ENCODE measurements at places on chromosomes 5 and 9.

DNA sequence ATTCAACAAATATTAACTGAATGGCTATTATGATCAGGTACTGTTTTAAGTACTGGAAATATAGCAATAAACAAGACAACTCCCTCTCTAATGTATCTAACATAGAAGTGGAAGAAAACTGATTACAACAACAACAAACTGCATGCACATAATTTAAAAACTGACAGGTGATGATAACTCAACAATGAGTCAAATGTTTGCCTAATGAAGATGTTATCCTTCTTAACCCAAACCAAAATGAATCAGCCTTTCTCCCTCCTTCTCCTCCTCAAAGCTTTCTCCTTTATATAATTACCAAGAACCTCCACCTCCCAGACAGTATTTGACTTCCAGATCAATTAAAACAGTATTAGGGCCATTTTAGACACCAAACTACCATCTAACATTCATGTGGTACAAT is 49.3 kb downstream of the RICTOR start:
- DNase-seq: no peak

DNA sequence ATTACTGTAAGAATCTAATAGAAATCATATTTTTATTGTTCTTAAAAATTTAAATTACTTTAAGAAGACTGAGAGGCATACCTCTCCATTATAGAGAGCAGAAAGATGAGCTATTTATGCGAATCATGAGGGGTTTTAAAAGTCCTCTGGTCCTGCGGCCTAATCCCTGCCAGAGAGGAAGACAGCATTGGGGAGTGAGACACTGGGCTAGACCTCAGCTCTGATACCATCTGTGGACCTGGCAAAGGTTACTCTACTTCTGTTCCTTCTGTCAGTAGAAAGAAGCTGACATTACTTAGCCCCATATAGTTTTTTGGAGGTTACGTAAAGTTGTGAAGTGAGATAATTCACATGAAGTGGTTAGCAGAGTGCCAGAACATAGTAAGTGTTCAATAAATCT is 103.6 kb downstream of the CCDC192 start:
- no peak for DNase-seq

DNA sequence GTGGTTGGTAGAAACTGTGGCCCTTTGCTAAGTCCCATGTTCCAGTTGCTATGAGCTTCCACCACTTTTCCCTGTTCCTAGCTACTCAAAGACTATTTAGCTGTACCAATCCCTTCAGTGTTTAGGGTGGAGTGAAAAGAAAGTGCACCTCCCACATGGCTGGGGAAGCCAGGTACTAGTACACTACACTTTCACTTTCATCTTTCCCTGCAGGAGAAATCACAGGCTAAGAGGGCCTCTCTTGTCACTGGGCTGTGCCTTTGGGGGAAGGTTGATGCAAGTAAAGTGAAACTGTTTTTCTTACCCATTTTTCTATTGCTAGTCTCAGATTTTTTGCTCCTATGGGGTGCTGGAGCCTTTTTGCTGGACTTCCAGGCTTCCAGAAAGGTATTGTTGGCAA is 33.5 kb upstream of the CKS2 start:
- DNase-seq: no peak

DNA sequence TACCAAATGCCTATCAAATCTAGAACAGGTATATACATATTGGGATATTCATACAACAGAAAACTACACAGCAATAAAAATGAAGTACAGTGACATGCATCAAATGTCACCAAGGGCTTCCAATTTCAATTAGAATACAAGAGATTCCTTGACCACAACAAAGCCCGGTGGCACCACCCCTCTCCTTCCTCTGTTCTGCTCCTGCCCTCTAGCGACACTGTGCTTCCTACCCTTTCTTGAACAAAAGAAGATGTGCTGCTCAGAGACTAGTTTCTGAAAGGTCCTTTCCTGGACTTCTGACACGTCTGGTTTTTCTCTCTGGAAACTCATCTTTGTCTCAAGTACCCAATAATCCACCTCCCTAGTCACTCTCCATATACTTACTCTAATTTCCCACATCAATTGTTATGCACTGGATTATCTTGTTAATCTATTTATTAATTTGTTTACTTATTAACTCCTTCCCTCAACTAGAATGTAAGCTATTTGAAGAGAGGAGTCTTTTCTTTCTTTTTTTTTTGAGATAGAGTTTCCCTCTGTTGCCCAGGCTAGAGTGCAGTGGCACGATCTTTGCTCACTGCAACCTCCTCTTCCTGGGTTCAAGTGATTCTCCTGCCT is 70.4 kb upstream of the CTSV start:
- DNase-seq: no peak

DNA sequence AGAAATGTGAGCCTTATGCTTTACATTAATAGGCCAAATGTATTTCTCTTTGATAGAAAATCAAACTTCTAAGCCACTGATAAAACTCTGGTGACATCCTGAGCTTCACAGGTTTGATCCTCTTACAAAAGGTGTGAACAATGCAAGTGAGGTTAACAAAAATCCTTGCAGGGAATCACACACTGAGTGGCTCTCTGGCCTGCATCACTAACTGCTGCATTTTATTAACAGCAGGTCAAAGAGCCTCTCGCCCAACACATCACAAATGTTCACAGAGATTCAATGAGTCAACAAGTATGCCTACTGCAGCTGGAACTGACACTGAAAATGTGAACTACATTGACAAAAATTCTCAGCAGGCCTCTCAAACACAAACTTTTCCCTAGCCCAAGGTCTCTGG is 122.3 kb downstream of the SEMA5A start:
- DNase-seq: peak; percentile 23

DNA sequence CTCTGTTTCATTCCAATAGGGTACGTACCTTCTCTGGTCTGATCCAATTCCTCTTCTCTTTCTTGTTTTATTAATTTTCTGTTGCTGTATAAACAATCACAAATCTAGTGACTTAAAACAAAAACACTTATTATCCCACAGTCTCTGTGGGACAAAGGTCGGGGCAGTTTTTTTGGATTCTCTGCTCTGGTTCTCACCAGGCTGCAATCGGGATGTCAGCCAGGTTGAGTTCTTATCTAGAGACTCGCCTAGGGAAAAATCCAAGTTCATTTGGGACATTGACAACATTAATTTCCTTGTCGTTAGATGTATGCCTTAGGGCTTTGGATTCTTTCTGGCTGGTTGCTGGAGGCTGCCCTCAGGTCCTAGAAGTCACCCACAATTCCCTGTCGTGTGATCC is 430.5 kb upstream of the RORB start:
- no peak for DNase-seq

GRCh38 chr5:180795771-180796313 is 6.8 kb downstream of the MGAT1 start:
- no peak for DNase-seq

GRCh38 chr5:134101686-134102439 is 12.6 kb upstream of the TCF7 start:
- no peak for DNase-seq

GRCh38 chr9:95511616-95511931 is 5.2 kb downstream of the PTCH1 start:
- DNase-seq: no peak

DNA sequence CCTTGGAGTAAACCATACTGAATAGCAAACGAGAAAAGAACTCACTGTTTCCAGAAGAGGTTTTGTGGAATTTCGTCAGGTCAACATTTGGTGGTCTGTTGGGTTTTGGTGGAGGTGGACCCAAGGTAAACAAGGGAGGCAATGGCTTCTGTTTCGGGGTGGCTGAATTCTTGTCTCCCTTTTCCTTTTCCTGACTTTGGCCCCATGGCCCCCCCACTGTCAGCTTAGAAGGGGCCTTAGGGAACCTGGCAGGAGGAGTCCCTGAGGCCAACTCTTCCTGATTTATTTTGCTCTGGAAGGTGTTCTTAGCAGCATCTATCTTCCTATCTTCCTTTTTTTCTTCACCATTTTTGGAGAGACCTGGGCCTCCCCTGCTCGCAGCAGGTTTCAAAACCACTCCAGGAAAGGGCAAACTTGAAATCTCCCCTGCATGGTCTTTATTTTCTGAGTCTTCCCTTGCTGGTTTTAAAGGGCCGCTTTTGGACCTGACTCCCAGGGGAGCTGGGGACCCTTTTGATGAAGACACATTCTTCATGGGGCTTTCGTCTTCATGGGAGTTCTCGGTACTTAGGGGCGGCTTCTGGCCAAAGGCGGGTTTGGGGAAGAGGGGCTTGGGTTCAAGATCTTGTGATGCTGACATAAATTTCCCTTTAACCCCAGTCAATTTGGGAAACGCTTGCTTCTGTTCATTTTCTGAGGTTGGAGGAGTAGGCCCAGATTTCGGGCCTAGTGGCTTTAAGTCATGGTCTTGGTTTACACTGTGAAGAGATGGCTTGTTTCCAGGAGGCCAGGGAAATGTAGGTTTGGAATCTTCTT is 17.4 kb downstream of the FYB1 start:
- DNase-seq: no peak

DNA sequence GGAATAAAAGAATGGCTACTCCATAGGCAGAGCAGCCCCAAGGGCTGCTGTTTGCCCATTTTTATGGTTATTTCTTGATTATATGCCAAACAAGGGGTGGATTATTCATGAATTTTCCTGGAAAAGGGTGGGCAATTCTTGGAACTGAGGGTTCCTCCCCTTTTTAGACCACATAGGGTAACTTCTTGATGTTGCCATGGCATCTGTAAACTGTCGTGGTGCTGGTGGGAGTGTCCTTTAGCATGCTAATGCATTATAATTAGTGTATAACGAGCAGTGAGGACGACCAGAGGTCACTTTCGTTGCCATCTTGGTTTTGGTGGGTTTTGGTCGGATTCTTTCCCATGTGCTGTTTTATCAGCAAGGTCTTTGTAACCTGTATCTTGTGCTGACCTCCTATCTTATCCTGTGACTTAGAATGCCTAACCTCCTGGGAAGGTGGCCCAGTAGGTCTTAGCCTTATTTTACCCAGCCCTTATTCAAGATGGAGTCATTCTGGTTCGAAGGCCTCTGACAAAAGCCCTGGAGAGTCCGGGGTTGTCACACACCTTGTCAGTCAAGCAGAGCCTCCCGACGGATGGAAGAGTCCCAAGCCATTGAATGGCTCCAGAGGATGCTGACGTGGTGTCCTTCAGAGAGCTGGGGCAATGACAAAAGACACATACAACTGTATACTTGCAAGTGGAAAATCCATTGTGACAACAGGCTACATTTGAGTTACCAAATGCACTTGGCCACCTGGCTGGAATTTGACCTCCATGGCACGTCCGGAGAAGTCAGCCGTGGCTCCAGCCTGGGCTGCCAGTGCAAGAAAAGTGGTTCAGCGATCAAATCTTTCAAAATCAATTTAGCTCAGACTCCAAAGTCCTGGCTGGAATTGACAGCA is 67.1 kb upstream of the CLINT1 start:
- DNase-seq: no peak

DNA sequence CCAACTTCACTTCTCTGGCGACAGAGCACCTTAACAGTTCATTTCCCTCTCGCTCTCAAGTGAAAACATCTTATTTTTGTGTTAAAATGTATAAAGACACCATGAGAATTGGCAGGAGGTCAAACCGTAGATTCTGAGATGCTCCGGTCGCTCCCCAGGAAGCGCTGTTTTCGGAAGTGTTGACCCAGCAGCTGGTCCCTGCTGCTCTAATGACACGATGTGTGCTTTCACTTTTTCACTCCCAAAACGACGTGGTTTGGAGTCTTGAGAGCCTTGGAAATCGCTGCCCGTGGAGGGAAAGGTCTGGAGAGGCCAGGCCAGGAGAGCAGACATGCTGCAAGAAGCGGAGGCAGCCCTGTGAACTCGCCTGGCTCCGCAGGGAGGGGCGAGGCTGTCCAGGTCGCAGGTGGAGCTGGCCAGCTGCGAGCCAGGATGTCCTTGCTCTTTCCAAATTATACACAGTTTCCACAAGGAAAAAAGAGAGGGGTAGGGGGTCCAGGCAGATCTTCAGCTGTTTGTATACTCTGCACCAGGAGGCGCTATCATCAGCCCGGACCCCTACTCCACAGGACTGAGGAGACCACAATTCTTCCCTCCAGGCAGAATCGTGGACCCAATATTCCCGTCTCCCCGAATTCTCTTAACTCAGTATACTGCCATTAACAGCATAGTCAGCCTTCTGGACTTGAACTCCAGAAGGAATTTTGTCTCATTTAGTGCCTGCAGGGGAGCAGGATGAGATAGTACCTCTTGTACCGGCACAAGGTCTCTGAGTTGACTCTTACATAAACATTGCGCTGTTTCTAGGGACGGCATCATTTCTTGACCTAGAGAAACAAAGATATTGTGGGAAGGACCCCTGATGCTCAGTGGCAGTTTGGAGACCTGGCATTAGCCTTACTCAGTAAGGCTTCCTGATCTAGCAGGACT is 248.6 kb upstream of the ANKRD55 start:
- no peak for DNase-seq

GRCh38 chr9:130137641-130138081 is 34.5 kb upstream of the NCS1 start:
- no peak for DNase-seq

DNA sequence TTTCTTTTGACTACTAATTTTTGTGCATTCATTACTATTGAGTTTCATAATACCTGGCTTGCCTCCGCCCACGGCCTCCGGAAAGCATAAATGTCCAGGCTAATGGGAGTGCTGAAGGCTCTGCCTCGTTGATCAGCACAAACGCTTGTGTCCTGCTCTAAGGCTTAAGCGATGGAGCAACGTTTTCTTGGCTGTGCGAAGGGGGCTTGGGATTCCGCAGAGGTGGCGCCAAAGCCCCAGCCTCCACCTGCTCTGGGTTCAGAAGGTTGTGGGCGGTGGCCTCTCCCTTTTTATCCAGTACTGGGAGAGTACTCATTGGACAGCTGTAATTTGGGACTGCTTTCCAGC is 19.7 kb downstream of the ANXA2R start:
- DNase-seq: no peak

- peak; percentile 48 for DNase-seq
Measured at GRCh38 chr5:139658501-139658927, 10.4 kb downstream of the CXXC5 start.

GRCh38 chr5:163362840-163363371 is 74.5 kb upstream of the CCNG1 start:
- no peak for DNase-seq

DNA sequence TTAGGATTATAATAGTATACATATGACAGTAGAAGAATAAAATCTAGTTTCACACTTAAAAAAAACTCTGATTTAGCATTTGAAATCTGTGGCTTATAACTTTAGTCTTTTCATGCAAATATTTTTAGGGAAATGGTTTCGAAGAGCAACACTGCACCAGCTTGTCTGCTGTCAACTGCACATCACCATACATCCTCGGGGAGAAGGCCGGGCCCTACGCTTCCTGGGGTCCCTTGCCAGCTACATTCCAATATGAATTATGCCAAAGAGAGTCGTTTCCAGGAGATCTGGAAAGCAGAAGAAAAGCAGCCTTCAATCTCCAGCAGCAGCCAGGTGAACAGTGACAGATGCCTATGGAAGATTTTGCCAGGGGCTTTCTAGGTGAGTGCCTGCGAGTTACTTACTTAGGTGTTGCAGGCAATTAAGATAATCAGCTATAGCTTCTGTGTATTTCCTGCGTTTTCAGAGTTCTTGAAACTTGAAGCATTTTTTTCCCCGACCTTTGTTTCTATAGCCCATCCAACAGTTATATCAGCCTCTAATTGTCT is 166.8 kb downstream of the TRPM3 start:
- DNase-seq: no peak

DNA sequence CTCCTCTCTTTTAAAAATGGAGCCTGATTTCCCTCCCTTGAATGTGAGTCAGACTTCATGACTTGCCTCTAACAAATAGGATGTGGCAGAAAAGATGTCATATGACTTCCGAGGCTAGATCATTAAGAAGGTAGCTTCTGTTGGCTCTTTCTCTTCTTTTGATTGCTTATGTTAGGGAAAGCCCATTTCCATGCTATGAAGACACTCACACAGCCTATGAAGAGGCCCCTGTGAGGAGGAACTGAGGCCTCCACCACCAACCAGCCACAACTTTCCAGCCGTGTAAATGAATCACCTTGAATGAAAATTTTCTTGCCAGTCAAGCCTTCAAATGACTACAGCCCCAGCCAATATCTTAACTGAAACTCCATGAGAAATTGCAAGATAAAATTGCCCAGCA is 413.4 kb downstream of the TMEM38B start:
- DNase-seq: no peak

Data from stromal cell of bone marrow (primary cell).